ENCODE measurements at places on chromosomes 2 and 18.

DNA sequence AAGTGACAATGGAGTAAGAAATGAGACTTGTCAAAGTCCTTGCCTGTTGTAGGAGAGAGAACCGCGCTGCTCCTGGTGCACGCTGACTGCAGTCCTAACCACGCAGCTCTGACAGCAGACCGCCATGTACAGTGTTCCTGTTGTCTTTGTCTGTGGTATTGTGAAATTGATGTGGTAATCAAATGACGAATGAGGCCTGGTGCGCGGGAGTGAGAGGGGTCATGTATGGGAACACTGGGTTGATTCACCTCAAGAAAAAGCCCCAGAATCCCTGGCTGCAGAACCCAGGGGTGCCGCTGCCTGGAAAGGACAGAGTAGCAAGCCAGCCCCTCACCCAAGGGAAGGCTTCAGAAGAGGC, 64.0 kb downstream of the INPP4A start:
- no peak for DNase-seq

DNA sequence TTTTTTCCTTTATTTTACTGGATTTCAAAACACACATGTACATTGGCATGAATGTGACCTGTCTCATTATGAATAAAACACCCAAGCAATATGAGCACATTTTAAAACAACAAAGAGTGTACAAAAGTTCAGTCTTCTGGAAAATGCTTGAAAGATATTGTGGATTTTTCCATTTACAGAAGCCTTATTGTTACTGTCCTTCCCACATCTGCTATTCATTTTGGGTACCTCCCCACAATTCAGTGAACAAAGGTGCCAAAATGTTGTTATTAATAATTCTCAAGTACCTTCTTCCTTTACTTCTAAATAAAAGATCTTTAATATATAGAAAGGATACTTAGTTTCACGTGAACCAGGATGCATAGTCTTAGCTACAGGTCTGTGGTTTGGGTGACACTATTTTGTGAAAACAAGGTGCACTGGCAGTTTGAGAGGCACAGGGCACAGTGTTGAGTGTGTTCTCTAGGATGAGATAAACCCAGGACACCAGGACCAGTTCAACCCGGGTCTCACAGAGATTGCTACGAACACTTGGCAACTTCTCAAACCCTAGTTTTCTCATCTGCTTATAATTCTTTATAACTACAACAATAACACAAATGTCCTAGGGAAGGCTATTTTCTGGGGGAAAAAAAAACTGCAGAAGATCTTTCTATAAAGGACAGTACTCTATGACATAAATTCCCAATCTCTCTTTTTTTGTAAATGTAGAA, 84.5 kb upstream of the GALNT5 start:
- no peak for DNase-seq

GRCh38 chr2:145000376-145000775, 480.5 kb upstream of the ZEB2 start:
- DNase-seq: no peak

- no peak for DNase-seq
Measured at GRCh38 chr2:195536906-195537305, 120.1 kb upstream of the SLC39A10 start.

GRCh38 chr18:9474108-9474982, 968 bp upstream of the RALBP1 start:
- no peak for DNase-seq

Data from stimulated activated CD8-positive, alpha-beta memory T cell treated with anti-CD3 and anti-CD28 coated beads, Interleukin-15, amount 100 ng/mL, for 4 hours (primary cell).